WTC11 (cell line): ENCODE measurements at places on chromosomes 7 and 10.

- DNase-seq = no peak
These were observed 618.6 kb upstream of the CNTNAP2 start for GRCh38 chr7:145497911-145498525.

- DNase-seq = peak; percentile 59
These were observed 91.8 kb downstream of the PTPRN2 start for GRCh38 chr7:158495786-158496185.

GRCh38 chr7:39541511-39541910 lies 24.7 kb upstream of the YAE1 start:
- DNase-seq = no peak

DNA sequence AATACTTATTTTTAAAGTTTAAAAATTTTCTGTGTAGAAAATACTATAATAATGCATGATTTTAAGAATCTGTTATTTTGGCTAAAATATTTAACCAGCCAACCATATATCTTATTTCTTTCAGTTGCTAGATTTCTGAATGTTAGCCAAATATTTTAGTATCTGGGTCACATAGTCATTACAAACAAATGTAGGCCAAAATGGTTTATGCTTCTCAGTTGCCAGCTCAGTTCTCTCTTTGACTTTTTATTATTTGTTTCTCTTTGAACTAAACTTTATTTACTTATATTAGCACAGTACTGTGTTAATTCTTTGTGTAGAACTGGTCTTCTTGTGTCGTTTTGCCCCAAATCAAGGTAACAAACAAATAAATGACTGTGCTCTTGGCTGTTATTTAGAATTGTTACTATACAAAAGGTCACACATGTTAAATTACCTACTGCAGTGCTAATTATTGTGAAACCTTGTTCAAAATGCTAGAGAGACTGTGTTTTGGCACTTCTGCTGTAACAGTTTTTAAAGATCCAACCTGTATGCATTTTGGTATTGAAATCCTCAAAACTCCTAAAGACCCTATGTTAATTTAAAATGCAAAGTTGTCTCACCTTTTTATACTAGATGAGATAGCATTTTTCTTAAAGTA lies 39.8 kb downstream of the ZEB1 start:
- no peak for DNase-seq

GRCh38 chr7:117875566-117875965 lies 2.3 kb upstream of the CTTNBP2 start:
- peak; percentile 57 for DNase-seq

- DNase-seq = no peak
These were observed 117.9 kb upstream of the DIP2C start for GRCh38 chr10:807163-807957.

DNA sequence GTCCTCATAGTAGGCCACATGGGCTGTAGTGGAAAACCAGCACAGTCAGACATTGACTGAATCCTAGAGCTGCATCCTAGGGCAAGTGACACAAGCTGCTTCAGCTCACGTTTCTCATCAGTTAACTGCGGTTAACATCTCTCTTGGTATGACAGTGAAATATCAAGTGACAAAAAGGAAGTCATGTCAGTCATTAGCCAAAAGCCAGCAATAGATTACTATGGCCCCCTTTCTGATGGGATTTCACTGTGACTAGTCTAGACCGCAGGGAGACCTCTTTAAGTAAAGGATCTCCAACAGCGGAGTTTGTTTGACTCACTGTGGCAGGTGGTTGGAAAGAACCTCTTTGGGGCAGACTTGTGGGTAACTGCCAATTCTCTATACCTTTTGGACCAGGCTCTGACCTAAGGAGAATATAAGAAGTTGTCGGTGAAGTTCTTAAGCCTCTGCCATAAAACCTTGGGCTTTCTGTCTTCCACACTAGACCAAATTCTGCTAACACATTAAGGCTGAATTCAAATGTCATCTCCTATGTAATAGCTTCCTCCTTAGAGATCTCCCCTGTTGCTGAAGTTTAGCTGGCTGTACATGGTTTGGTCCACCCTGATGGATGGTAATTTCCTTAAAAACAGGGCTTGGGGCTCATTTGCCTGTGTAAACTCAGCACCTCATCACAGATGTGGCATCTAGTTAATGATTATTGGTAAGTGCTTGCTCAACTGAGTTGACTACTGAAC lies 115.3 kb downstream of the SGMS1 start:
- DNase-seq = no peak

GRCh38 chr10:122102146-122102868 lies 113.3 kb downstream of the TACC2 start:
- no peak for DNase-seq

- peak; percentile 14 for DNase-seq
These were observed 45.8 kb upstream of the WIPI2 start for GRCh38 chr7:5143935-5144903.

GRCh38 chr10:753530-753929 lies 64.1 kb upstream of the DIP2C start:
- DNase-seq = no peak

GRCh38 chr10:111129363-111129762 lies 52.5 kb downstream of the ADRA2A start:
- no peak for DNase-seq

DNA sequence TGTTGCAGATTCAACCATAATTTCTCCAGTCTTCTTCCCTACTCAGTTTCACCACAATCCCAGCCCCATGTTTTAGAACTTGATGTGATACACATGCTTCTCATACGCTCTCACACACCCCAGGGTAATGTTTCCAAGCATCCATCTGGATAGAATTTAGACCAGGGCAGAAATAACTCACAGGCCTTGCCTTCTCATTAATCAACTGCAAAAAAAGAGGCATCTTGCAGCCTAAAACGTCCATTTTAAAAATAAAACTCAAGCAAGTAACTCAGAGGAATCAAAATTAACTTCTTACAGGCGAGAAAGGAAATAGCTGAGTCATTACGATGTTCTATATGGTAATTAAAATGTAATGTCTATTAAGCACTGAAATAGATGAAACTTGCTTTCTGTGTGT lies 127.2 kb upstream of the RSU1 start:
- no peak for DNase-seq

- DNase-seq = no peak
These were observed 154.4 kb downstream of the CACNB2 start for GRCh38 chr10:18294633-18295032.

DNA sequence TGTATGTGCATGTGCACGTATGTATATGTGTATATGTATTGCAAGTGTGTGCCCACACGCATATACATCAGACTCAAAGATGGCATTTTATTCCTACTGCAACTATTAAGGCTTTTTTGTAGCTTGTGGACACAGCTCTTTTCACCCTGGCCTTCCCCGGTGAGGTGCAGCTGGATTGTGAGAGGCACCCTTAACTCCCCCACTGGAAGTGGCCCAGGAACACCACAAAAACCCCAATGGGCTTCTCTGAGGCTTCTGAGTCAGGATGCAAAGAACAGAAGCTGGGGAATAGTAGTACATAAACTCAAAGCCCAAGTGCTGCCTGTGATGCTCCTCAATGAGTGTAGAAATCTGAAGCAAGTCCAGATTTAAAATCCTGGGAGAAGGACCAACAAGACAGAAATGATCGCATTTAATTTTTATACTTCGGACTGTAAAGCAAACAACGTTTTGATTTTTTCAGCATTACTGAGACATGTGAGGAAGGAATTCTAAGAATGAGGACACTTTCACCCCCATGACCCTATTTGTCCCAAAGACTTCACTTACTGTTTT lies 369.2 kb upstream of the MGMT start:
- DNase-seq = no peak

DNA sequence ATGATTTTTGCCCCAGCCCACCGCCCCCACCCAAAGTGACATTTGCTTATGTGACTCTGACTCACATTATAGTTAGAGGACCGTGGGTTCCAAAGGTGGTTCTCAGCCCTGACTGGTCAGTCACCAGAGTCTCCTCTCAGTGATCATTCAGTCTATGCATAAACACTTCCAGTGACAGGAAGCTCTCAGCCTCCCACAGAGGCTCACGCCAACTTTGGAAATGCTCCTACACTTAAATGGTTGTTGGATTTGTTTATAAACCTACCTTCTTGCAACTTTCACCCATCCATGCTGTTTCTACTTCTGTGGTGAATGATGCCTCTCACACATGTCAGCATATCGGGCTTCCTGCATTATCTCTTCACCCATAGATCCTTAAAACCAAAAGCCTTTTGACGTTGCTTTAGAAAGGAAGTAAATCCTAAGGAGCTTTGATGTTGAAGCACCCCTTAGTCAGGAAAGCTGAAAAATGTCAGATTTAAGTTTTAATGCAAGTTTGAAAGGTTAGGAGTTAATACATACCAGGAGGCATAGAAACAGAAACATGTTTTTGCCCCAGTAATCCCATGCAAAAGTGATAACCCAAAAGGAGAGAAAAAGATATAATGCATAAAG lies 46.5 kb upstream of the FGL2 start:
- DNase-seq = no peak

GRCh38 chr10:90923111-90923731 lies 2.3 kb upstream of the ANKRD1 start:
- DNase-seq = no peak

- peak; percentile 62 for DNase-seq
These were observed 132.3 kb downstream of the SPAG6 start for GRCh38 chr10:22477334-22478287.

GRCh38 chr7:127986581-127987521 lies 44.4 kb downstream of the LRRC4 start:
- DNase-seq = no peak

DNA sequence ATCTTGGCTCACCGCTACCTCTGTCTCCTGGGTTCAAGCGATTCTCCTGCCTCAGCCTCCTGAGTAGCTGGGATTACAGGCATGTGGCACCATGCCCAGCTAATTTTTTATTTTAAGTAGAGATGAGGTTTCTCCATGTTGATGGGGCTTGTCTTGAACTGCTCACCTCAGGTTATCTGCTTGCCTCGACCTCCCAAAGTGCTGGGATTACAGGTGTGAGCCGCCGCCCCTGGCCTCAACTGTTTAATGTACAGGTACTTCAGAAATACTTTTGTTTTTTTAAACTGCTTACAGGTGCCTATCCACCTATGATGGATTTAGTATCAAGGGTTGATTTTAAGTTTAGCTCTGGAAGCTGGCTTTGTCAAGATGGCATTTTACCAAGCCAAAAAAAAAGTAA lies 55.6 kb downstream of the CDC123 start:
- DNase-seq = no peak

- no peak for DNase-seq
These were observed 57.7 kb downstream of the TRUB1 start for GRCh38 chr10:114995468-114996247.

- DNase-seq = no peak
These were observed 20.7 kb upstream of the ADRB1 start for GRCh38 chr10:114022766-114023597.

GRCh38 chr10:79407423-79407796 lies 38.0 kb downstream of the ZCCHC24 start:
- DNase-seq = no peak

DNA sequence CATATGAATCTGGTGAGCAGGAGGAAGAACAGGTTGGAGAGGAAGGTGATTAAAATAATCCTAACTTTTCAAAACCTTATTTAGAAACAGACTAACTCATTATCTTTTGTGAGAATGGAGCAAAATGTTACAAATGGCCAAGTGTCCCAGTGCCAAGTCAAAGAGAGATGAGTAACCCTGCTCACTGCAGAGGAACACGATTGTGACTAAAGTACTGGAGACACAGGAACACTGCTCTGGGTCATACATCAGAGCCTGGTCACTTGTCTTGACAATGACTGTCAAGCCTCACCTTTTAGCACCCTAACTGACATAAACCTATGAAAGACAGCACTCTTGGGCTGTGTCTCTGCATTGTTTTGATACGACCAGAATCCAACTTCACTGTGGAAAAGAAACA lies 108.8 kb downstream of the SGMS1 start:
- DNase-seq = no peak

DNA sequence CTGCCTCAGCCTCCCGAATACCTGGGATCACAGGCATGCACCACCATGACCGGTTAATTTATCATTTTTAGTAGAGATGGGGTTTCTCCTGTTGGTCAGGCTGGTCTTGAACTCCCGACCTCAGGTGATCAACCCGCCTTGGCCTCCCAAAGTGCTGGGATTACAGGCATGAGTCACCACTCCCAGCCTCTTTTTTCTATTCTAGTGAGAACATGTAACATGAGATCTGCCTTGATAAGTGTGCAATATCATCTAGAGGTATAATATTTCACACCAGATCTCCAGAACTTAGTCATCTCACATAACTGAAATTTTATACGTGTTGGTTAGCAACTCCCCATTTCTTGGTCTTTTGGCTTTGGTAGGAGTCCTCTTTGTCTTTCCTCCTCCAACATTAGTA lies 656.9 kb downstream of the CNTNAP2 start:
- no peak for DNase-seq

- no peak for DNase-seq
These were observed 7.6 kb upstream of the ADAMTS14 start for GRCh38 chr10:70664702-70665195.

GRCh38 chr10:30435073-30435422 lies 1.1 kb downstream of the MAP3K8 start:
- DNase-seq = no peak

DNA sequence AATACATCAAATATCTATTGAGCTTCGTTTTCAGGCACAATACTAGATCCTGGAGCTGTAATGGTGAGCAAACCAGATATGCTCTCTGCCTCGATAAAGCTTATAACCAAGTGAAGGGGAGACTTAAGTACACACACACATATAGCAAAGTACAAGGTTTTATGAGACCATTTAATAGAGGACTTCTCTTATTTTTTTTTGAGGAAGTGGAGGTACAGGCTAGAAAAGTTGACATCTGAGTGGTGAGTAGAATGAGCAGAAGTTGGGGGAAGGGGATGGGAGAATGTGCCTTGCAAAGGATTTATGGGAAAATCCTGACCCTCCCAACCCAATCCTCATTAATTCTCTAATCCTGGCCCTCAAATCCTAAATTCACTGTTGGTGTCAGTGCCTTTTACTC lies 7.7 kb downstream of the CCDC136 start:
- DNase-seq = no peak

DNA sequence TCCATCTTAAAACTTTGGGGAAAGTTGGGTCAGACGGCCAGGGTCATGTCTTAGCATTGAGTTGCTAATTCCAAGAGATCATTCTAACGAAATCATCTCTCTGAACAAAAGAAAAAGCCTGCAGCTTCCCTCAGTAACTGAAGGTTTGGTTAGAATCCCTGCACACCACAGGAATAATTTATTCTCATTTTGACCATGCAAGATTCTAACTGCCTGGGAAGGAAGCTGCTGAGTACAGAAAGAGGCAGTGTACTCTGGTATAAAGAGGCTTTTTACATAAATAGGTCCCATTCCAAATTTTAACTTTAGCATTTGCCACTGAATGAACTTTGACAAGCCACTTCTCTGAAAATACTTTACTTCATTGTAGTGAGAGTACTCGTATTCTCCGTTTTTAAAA lies 76.9 kb upstream of the RSBN1L start:
- no peak for DNase-seq

DNA sequence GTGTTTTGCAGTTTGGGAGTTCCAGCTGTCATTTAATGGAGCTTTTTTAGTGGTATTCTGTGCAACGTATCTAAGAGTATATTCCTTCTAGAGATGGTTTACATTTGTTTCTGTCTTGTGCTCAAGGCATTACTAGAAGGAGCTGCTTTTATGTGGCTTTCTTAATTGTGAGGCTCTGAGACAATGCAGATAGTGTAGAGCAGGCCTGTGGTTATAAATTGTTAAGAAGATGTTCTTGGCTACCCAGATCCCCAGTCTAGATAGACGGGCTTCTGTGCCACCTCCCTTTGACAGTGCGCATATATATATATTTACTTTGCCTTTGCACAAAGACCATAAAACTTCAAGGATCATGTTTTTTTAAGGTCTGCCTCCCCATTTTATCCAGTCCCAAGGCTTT lies 160.8 kb upstream of the PODXL start:
- DNase-seq = no peak

- no peak for DNase-seq
These were observed 193.9 kb downstream of the NXPH1 start for GRCh38 chr7:8627325-8627724.

GRCh38 chr7:17822547-17823173 lies 117.6 kb downstream of the SNX13 start:
- DNase-seq = no peak
